ENCODE measurements at places on chromosomes 5 and 9.
A peak's percentile ranks its signal among the peaks of the same experiment; 100 is the strongest.

GRCh38 chr5:82720213-82721086 is 356.7 kb downstream of the TMEM167A start:
- no peak for DNase-seq

- DNase-seq: peak; percentile 23
These were observed 28.7 kb upstream of the DAP start for GRCh38 chr5:10789726-10790125.

- no peak for DNase-seq
These were observed 65.1 kb downstream of the VAV2 start for GRCh38 chr9:133927041-133927440.

DNA sequence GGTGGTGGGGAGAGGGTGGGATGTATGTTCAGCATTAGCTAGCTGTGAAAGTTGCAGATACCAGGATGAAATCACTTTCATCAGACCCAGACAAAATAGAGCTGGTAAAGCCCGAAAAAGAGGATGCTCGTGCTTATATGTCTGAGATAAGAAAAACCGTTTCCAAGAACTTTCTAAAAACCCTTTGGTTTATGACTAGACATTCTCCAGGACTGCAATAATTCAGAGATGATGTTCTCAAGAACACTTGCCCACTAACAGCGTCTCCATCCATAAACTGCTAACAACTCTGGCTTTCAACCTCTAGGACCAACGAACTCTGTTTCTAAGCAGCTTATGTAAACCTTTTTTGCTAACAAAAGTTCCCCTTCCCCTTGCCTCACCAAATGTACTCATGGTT is 8.4 kb upstream of the AMACR start:
- no peak for DNase-seq

- peak; percentile 82 for DNase-seq
These were observed 201.0 kb downstream of the EFNA5 start for GRCh38 chr5:107469485-107470294.

GRCh38 chr5:103910786-103911185 is 348.2 kb upstream of the NUDT12 start:
- DNase-seq: no peak

DNA sequence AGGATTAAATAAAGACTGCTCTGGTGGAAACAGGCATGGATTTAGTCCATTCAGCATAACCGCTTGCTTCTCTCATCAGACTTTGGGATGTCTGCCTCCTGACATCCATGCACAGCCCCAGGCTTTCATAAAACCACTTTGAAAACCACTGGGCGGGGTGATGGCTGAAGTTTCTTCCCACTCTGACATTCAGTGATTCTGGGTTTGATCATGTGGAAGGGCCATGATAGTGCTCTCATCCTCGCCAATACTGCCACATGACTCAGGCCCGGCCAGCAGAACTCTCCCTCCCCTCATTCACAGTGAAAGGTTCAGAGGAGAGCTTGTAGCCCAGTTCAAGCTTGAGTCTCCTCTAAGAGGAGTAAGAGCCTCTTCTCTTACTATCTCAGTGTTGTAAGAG is 29.6 kb upstream of the GLRA1 start:
- no peak for DNase-seq

- DNase-seq: no peak
These were observed 249.0 kb downstream of the SEC61B start for GRCh38 chr9:99471033-99471432.

All from brain microvascular endothelial cell (primary cell).